Ecto neural progenitor cell (in vitro differentiated cells): ENCODE measurements at places on chromosomes 7 and 10.

DNA sequence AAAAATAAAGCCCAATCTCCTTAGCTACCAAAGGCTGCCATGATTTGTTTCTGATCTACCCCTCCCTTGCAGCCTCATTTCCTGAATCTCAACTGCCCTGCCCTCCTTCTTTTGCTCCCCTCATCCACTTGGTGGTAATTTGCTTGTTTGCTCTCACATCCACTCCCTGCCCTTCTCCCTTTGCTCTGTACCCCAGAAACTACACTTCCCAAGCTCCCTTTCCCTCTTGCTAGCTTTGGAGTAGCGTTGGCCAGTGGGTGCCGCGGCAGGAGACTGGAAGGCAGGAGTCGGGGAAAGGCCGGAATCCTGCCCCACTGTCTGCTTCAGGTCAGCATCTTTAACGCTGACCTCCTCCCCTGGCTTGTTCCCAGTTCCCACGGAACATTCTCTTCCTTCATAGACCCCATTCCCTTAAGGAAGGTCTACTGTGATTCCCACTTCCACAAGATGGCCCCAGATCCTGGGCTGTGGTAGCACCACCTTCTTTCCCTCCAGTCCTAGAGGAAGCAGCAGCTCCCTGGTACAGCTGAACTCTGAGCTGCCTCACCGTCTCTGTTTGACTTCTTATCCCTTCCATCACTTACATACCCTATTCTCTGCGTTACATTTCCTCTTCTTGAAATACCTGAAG lies 79.1 kb downstream of the PIK3CG start:
- no peak for DNase-seq

DNA sequence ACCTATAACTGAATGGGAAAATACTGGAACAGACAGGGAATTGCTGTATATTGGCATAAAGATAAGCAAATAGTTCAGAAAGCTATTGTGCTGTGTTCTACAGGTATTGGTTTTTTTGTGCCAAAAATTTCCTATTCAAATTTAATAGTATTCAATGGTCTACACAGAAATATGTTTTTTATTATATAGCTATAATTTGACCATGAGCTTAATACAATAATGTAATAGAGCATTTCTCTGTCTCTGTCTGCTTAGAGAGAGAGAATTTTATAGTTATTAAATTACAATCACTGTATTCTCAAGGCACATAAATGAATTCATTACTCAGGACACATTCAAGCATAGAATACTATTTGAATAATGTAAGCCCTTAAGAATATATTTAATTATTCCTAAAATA lies 62.3 kb upstream of the FZD8 start:
- no peak for DNase-seq

- DNase-seq = peak; percentile 50
Measured at GRCh38 chr10:77970869-77971803, 44.6 kb upstream of the DLG5 start.

- no peak for DNase-seq
Measured at GRCh38 chr10:17143055-17143690, 13.6 kb upstream of the CUBN start.

DNA sequence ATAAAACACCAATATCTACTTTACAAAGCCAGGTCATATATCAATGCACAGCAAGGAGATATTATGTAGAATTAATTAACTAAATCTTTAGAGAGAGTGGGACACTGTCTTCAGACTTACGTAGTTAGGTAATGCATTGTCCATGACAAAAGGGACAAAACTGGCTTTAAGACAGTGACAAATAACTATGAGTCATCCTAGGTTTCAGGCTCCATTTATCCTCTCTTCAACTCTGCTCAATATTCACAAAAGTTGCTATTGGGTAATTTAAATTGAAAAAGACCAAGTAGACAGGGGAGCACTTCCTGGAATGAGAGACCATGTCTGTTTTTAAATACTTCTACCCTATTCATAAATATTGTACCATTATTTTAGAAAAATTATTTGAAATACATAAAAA lies 464.5 kb downstream of the ARL4A start:
- no peak for DNase-seq

- DNase-seq = no peak
Measured at GRCh38 chr10:13973742-13974141, 357.0 kb downstream of the FRMD4A start.

DNA sequence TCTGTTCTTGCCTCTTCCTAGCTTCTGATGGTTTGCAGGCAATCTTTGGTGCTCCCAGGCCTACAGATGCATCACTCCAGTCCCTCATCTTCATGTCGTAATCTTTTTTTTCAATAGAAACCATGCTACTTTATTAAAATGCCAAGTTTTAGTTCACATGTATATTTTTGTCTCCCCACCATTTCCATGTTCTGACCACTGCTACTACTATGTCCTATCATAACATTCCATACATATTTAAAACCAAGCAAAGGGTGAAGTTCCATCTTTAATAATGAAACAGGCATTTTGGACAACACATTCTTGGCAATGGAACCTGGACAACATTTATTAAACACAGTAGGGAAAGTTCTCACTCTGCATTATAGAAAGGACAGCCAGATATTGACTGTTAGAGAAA lies 58.8 kb downstream of the ZNF518A start:
- no peak for DNase-seq

DNA sequence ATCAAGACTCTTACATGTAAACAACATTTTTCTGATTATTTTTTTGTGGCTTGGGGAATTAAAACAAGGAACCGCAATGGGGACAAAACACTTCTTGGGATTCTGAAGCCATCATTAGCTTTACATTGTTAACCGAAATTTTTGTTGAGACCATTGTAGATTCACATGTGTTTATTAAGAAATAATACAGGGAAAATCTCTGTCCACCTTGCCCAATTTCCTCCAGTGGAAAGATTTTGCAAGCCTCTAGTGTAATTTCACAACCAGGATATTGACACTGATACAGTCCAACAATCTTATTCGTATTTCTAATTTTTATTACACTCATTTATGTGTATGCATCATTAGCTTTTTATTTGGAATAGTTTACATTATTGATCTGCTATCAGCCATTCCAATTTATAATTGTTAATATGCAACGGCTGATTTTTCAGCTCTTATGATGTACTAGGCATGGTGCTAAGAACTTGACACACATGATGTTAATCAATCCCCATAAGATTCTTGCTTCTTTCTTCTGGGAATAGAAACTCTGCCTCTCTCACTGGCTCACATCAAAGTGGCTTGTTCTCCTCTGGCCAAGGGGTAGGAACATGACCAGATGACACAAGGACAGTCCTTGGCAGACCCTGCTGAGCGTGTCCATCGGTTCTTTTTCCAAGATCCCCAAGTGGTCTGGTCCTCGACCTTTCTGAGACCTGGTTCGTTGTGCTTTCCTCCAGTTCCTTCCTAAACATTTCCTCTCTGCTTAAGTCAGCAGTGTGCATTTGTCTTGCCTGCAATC lies 137.6 kb downstream of the ADAM12 start:
- DNase-seq = no peak

DNA sequence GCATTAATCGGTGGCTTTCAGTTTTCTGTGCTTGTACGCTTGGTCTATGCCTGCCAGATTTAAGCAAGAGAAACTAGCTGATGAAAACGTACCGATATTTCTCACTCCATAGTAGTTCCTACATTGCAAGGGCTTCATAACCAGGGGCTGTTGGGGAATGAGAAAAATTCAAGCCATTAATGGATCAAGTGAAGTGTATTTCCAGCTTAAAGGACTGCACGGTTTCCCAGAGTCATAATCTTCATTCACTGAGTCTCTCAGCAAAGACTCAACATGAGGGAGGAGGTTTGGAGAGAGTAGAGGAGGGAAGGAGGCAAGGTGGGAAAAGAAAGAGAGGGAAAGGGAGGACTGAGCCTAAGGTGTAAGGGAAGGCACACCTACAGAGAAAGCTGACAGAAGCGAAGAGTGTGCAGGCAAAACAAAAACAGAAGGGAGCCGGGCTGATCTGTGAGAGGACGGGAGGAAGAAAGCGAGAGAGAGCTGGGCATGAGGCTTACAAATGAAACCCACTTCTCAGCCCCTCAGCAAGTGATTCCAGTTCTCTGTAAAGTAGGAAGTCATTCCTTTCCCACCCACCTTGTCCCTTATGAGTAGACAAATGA lies 625 bp downstream of the GIMAP2 start:
- no peak for DNase-seq

DNA sequence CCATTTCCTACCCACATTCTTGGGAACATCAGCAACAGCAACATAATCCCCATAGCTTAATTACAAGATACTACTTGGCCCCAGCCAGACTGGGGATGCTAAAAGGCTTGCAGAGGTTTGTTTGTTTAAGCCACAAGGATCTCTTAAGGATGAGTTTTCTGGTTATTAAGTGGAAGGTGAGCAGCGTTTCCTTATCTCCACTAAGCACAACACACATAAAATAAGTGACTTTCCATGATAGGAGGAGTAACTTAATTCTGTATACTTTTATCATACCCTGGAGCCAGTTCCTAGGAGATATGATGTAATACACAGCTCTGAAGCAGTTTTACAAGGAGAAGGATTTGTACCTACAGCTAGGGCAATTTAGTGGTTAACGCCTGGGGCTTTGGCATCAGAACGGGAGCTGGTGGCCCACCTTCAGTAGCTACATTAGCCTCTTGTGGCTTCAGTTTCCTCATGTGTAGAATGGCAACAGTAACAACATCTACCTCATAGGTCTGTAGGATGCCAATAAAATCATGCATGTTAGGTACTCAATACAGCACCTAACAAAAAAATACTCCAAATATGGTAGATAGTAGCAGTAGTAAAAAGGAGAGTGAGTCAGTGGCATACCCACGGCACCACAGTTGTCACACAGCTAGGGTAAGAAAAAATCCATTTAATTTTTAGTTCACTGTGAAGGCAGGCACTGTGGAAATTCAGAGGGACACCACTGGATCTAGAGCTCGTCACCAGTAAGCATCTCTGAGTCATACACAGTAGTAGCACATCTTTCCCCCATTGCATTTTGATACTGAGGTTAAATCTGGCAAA lies 55.2 kb downstream of the DOCK4 start:
- DNase-seq = no peak

DNA sequence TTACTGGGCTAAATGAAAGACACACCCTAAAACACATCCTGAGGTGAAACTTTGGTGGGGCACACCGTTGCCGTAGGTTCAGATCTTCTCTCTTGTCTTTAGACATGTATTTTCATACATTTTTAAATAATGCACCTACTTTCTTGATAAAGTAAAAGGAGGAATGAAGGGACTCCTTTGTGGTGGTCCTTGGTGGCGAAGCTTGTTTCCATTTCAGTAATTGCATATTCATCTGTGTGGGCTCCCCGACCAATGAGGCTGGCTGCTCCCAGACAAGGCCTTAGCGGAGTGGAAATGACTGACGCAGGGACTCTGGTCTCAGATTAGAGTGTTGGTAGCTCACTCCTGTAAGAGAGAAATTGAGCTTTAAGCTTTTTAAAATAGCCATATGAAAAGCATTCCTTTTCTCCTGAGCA lies 815 bp downstream of the CCSER2 start:
- DNase-seq = no peak

DNA sequence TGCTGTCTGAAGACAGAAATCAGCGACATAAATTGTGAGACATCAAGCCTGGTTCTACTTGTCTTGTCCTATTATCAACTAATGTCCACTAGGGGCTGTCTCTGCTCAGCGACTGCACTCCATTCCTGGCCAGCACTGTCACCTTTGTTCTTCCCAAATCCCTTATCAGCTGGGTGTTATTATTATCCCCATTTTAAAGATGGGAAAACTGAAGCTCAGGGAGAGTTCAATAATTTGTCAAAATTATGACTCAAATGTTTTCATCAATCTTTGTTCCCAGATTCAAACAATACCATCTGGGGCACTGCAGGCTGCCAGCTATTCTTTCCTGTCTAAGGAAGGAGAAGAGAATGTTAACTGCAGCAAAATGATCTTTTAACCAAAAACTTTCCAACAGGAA lies 431.6 kb upstream of the NFE2L3 start:
- DNase-seq = no peak

DNA sequence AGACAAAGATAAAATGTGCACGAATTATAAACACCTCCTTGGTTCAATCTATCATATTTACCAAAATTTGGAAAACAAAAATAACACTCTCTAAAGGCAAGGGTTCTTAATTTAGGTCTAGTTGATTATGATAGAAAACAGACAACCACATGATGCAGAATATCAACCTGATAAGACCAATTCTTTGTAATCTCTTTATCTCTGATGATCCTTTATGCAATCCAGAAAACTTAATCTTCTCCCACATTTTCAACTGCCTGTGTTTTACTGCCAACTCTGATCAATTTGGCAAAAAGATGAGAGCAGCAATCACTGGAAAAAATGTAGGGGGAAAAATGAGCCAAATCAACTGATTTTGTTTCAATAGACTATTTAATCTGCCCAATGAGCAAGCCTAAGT lies 148.5 kb downstream of the LRRN3 start:
- DNase-seq = no peak

DNA sequence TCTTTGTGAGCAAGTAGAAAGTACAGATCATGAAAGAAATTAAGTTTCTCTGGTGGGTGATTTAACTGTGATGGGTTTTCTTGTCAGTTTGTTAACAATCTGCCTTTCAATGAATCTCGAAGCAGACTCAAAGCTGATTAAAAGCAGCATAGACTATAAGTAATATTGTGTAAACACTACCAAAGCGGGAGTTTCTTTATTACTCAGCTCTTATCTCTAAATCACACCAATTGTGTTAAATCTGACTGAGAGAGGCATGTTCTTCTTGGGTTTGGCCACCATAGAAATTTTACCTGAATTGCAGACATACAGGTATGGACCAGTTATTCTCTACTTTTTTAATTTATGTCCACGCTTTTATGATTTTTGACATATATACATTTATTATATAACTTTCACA lies 65.2 kb downstream of the DKK1 start:
- no peak for DNase-seq

DNA sequence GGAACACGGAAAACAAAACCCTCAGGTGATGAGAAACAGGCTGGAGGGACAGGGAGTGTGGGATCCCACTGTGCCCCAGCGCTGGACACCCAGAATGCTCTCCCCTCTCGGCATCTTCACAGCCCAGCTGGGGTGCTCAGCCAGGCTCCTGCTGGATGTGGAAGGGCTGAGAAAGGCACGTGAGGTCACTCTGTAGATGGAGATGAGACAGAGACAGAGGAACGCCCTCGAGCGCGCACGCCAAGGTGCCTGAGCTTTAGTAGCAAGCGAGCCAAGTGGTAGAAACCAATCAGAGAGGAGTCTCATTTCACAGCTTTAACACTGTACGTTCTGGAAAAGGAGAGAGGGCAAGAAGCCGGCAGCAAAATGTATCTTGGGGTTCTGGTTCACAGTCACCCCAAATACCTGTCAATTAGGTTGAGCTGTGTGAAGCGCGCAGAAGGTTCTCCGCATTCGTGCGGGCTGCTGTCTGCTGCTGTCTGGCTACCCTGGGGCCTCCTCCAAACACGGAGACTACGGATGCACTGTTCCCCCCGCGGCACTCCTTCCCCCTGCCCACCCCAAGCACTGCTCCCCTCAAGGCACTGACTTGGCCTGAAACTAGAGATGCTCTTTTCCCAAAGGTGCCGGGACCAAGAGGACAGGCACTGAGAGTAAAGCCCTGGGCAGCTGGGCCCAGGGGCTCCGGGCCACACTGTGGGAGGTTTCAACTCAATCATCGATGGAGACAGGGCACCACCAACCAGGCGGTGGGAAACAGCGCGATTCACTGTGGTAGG lies 91.4 kb downstream of the ZRANB1 start:
- DNase-seq = no peak
